ENCODE measurements at places on chromosomes 6 and 20.
A peak's percentile ranks its signal among the peaks of the same experiment; 100 is the strongest.

DNA sequence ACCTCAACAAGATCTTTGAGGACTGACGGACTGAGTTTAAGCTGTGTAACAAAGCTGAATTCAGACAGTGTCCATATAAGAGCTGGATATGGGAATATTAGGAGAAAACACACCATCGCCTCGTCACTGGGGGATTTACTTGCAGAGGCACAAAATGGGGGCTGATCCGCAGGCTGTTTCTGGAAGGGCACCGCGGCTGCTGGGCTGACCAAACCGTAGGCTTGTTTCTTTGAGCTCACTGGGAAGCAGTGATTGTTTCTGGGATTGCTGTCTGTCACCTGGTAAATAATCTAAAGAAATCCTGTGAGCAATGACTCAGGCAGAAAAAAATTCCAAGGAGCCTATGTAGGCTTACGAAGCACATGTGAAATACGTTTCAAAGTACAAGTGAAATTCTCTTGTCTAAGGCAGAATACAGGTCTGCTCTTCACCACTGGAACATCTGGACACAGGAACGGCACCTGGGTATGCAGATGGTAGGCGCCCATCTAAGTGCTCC is 63.9 kb upstream of the MPC1 start:
- no peak for DNase-seq

DNA sequence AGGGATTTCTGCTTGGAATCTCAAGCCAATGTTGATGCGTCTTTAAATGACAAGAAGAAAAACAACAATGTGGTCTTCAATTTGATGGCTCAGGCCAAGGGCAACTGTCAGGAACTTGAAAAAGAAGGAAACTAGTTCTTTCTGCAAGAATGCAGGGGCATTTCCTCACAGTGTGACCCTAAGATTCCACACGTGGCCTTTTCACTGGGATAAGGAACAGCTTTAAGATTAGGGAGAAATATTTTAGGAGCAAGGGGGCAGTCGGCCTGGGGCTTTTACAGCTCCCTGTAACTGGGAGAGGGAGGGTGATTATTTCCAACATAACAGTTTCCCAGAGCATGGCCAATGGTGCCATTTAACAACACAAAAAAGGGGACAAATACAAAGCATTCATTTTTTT is 39.4 kb upstream of the MRPS10 start:
- no peak for DNase-seq

GRCh38 chr6:109079981-109080380 is 14.7 kb downstream of the SESN1 start:
- no peak for DNase-seq

DNA sequence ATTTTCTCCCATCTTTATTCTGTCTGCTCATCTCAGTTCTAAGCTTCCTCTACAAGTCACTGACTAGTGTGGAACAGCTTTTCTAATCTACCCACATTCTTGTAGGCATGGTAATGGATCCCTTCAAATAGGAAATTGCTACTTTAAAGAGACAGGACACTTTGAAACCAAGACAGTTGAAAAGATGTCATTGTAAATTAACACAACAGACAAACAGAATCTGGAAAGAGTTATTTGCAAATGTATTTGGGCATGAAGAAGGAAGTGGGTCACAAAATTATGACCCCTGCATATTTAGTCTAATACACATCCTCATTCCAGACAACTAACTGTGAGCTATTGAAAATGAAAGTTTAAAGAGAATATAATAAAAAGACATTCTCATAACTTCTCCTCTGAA is 298.2 kb upstream of the MARCKS start:
- no peak for DNase-seq

GRCh38 chr6:28005152-28005890 is 48.3 kb downstream of the OR2B6 start:
- DNase-seq = no peak

DNA sequence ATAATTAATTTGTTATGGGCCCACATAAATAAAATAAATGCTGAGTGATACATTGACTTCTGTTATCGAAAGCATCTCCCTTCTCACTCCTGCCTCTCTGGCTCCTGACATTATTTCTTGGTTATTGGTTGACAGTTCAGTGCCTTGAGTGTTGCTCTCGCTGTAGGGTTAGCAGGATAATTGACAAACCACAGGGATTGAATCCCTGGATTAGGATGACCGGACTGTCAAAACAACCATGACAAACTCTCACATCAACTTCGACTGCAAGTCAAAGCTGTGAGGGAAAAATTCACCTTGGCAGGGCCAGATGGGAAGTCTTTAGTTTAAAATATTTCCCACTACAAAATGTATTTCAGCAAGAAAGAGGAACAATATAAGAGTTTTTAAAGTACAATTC is 245.4 kb upstream of the TFAP2D start:
- DNase-seq = no peak

DNA sequence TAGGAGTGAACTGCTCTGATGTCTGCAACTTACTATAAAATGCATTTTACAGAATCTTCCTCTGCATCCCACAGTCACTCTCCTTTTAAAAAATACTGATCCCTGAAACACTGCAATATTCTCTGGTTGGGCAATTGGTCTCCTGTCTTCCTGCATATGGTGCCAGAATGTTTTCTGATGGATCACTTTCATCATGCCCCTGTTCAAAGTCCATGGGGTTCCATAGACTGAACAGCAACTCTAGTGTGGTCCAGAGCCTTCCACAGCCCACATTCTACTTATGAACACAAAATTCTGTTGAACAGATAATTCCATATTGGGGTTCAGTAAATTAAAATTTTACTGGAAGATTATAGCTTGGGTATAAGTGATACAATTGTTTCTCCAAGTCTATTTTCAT is 11.0 kb downstream of the GSTA2 start:
- no peak for DNase-seq

GRCh38 chr6:69584536-69584912 is 212.3 kb downstream of the LMBRD1 start:
- DNase-seq = no peak

DNA sequence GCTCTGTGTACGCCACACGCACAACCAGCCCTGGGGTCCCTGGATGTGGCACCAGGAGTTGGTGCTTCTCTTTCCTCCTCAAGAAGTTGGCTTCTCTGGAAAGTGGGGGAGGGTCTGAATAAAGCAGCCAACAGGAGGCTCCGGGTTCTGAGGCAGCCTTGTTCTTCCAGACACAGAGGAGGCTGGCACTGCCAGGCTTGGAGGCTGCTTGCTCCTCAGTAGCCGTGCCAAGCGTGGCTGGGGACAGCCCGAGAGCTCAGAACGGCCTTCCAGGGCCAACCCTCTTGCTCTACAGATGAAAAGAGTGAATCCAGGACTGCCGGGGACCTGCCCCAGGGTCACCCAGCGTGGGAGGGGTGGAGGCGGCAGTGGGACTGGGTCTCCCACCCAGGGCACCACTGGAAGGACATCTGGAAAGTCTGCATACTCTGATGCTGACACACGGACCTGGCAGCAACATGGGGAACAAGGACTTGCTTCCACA is 70.4 kb downstream of the SLC22A23 start:
- peak; percentile 74 for DNase-seq

GRCh38 chr6:31586599-31587281 is 663 bp downstream of the LST1 start:
- no peak for DNase-seq

DNA sequence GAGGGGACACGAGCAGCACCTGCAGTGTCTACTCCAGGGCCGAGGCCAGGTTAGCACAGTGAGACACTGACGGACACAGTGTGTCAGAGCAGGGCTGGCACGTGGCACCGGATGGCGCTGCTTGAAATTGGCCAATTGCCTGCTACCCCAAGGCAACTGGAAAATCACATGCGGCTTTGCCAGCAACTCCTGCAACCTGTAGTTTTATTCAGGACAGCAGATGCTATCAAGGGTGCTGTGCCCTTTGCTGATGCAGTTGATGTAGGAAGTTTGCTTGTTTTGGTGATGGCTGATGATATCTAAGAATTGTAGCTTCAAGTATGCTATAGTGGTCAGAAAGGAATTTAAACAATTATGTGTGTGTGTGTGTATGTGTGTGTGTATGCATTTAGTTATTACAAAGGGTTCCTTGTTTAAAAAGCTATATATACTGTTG is 25.9 kb downstream of the RIN2 start:
- DNase-seq = no peak

GRCh38 chr6:465531-466348 is 74.2 kb downstream of the IRF4 start:
- no peak for DNase-seq

DNA sequence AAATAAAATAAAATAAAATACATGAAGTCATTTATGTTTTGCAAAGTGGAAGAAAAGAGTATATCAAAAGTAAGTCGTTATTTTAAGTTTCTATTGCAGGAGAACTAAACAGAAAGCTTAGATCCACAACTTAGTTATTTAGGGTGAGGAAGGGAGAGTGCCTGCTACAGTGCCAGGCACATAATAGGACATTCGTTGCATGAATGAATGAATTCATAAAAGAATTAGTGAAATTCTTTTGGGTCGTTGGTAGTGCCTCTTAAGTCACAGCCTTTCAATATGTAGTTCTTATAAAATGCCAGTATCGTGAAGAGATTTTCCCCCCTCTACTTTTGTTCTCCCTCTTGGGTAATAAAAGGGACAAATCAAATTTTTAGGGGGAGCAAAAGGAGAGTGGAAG is 29.1 kb downstream of the SF3B5 start:
- no peak for DNase-seq

- no peak for DNase-seq
Observed at GRCh38 chr6:51415501-51415900, 596.8 kb downstream of the TFAP2B start.

GRCh38 chr6:136526196-136526930 is 23.9 kb downstream of the MAP7 start:
- no peak for DNase-seq

DNA sequence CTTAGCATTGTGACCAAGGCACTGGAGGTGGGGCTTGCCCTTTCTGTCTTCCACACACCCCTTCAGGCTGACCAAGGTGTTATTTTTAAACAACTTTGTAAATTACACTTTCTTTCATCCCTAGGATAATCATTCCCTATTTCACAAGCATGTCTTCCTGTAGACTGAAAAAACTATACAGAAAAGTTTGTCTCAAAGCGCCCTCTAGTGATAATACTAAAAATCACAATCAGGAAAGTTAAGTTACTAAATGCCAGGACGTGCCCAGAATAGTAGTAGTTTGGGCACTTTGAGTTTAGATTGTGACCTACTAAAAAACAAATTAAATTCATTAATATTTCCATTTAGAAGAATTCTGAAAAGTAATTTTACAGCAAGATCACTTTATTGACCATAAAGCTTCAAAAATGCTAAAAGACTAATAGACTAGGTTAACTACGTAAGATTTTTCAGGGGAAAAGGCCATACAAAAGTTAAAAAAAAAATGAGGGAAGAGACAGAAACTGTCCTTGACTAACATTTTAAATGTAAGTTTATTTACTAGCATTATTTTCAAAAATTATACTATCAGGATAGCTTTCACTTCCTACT is 123.3 kb upstream of the DUSP22 start:
- no peak for DNase-seq

GRCh38 chr20:9108260-9108659 is 39.4 kb downstream of the PLCB4 start:
- no peak for DNase-seq

- DNase-seq = no peak
Observed at GRCh38 chr20:62745279-62745951, 36.8 kb downstream of the NTSR1 start.

DNA sequence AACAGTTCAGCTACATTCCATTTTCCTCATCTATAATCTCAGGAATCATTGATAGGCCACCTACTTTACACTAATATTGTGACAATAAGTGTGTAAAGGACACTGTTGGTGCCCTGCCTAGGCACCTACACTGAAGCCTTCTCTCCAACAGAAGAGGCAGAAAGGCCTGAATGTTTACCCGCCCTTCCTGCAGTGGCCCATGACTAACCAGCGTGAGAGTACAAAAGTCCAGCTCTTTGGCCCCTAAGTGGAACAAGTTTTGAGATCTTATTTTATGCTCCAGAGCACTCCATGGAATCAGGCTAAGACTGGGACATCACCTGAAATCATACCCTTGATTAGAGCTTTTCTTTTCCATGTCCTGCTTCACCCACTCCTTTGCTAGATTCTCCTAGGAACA is 359.7 kb downstream of the ARHGAP18 start:
- DNase-seq = no peak

- no peak for DNase-seq
Observed at GRCh38 chr20:19935842-19936241, 81.3 kb upstream of the NAA20 start.

DNA sequence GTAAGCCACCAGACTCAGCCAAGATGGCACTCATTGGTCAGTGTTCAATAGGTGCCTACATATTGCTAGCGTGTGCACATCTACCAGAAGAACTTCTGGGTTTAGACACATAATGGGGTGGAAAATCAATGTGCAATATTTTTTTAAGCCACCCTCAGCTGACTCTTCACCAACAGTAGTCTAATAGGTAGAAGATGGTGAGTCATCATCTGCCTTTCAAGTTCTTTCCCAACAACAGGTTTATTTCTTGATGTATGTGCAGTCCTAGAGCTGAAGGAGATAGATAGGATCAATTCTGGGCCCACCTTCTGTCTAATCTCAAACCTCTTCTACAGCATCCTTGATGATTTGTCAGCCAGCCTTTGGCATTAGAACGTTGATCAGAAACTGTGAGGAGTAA is 41.3 kb downstream of the IRAK1BP1 start:
- no peak for DNase-seq

GRCh38 chr6:125367036-125367782 is 65.4 kb upstream of the HDDC2 start:
- DNase-seq = no peak

GRCh38 chr6:120383681-120384080 is 950.6 kb downstream of the TBC1D32 start:
- no peak for DNase-seq

- no peak for DNase-seq
Observed at GRCh38 chr20:4567170-4567569, 154.5 kb upstream of the PRND start.

DNA sequence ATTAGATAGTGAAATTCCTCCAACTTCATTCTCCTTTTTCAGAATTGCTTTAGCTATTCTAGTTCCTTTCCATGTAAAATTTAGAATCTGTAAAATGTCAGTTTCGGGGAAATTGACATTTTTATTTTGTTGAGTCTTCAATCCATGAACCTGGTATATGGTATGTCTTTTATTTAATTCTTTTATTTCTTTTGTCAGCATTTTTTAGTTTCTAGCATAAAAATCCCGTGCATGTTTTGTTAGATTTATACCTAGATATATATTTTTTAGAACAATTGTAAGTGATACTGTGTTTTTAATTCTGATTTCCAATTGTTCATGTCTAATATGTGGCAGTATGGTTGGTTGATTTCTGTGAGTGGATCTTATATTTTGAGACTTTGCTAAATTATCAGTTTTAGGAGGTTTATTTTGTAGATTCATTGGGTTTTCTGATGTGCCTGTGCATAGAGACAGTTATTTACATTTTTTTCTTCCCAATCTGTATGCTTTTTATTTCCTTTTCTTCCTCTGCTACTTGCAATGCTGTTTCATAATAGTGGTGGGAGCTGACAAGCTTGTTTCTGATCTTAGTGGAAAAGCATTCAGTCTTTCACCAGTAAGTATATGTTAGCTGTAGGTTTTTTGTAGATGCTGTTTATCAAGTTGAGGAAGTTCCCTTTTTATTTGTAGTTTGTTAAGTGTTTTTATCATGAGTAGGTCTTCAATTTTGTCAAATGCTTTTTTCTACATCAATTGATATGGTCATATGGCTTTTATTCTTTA is 13.7 kb downstream of the TAB2 start:
- no peak for DNase-seq

Data from suprapubic skin (tissue), 4 donors.